ENCODE measurements at places on chromosomes 11 and 22. TPM values are rescaled to one million over a fixed set of nuclear protein-coding genes. Genes with fewer than 3 reads are reported as not detected.

The PYGM gene
- total RNA-seq, result 0.50 TPM

The C11orf42 gene
- total RNA-seq, result not detected

The LIF gene
- 24.5 TPM for total RNA-seq

The ELFN2 gene
- total RNA-seq, result under 0.01 TPM

The OR9Q1 gene
- total RNA-seq, result not detected

The OR6T1 gene
- not detected for total RNA-seq

The OR4C3 gene
- not detected for total RNA-seq

The CEP126 gene
- total RNA-seq, result 2.8 TPM

The OR8A1 gene
- total RNA-seq, result not detected

The TNNI2 gene
- 13.0 TPM for total RNA-seq

The RASD2 gene
- total RNA-seq, result not detected

The GRM5 gene
- not detected for total RNA-seq

The FAM118B gene
- 17.3 TPM for total RNA-seq

The SLC22A12 gene
- not detected for total RNA-seq

The PRR33 gene
- total RNA-seq, result not detected

The POU2AF1 gene
- total RNA-seq, result 0.33 TPM

The MMP10 gene
- total RNA-seq, result 30.6 TPM

The LRRC32 gene
- under 0.01 TPM for total RNA-seq

The SLC43A1 gene
- 1.4 TPM for total RNA-seq

The UBQLNL gene
- not detected for total RNA-seq

The TMPRSS5 gene
- 0.68 TPM for total RNA-seq

The ATXN10 gene
- total RNA-seq, result 131 TPM

The SLC5A1 gene
- 0.66 TPM for total RNA-seq

The PPP6R3 gene
- 94.3 TPM for total RNA-seq

The CALCB gene
- total RNA-seq, result 1.3 TPM

The RBM7 gene
- 42.8 TPM for total RNA-seq

The SLC17A6 gene
- not detected for total RNA-seq

The PKNOX2 gene
- total RNA-seq, result 0.37 TPM

The ABTB2 gene
- 8.0 TPM for total RNA-seq

The GAL gene
- total RNA-seq, result 1.1 TPM

The SELENOH gene
- 155 TPM for total RNA-seq

The DERL3 gene
- not detected for total RNA-seq

The YDJC gene
- 33.8 TPM for total RNA-seq

The MMP1 gene
- total RNA-seq, result 70.5 TPM

The ELMOD1 gene
- 0.17 TPM for total RNA-seq

The GSTT2B gene
- total RNA-seq, result 15.8 TPM

The PRAME gene
- total RNA-seq, result not detected

The HEPHL1 gene
- 6.2 TPM for total RNA-seq

The WNT11 gene
- total RNA-seq, result not detected

The FGF4 gene
- not detected for total RNA-seq

The RIBC2 gene
- 0.17 TPM for total RNA-seq

The FGF3 gene
- not detected for total RNA-seq

Measured in mammary epithelial cell (primary cell).